ENCODE measurements at places on chromosomes 7 and 10.

DNA sequence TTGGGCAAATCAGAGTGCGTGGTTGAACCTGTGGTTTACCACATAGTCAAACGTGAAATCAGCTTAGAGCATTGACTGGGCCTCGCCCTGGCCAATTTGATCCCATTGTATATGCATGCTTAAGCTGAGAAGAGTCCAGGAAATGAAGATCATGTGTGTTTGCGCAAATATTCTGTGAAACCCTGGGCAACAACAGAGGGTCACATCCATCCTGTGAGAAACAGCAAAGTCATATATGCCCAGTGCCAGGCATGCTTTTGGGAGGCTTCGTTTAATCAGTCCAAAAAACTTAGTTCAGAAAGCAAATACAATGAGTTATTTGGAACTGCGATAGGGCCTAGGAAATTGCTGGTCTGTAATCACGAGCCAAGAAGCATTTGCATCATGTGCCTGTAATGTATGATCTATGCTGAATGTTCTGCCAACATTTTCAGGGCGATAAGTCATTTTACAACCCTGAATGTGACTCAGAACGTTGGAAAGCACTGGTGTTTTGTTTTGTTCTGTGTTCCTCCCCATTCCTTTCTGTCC, 412.1 kb upstream of the CELF2 start:
- no peak for DNase-seq

GRCh38 chr10:43118631-43119415, 19.4 kb upstream of the CSGALNACT2 start:
- DNase-seq, result no peak

DNA sequence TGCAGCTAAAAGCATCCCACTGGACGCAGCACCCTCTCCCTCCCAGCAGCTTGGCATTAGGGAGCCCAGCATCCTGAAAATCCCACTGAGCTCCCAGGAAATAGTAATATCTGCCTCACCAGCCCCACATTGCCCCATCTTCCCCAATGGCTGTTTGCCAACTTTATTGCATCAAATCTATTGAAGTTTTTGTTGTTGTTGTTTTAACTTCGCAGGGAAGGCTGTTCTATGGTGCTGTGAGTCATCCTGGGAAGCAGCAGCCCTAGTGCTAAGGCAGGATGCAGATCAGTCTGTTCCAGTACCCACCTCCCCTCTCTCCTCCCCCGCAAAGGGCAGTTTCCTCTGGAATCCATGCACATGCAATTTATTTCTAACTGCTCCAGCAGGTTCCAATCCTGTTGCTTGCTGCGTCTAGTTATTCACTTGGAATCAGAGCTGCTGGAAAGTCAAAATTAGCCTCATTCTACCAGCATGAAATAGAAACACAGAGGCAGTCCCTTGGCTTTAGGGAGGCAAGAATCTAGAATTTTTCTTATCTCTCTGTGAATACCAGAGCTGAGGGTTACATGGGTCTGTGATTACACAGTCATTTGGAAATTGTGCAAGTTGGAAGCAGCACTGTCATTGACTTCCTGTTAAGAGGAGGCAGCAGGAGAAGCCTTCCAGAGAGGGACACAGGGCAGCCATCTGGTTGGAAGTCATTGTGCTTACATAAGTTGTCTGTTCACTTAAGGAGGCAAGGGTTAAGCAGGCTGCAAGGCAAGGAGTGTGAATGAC, 115.9 kb upstream of the CACUL1 start:
- no peak for DNase-seq

- DNase-seq, result no peak
These were observed 51.0 kb downstream of the CAV1 start for GRCh38 chr7:116575853-116576252.

DNA sequence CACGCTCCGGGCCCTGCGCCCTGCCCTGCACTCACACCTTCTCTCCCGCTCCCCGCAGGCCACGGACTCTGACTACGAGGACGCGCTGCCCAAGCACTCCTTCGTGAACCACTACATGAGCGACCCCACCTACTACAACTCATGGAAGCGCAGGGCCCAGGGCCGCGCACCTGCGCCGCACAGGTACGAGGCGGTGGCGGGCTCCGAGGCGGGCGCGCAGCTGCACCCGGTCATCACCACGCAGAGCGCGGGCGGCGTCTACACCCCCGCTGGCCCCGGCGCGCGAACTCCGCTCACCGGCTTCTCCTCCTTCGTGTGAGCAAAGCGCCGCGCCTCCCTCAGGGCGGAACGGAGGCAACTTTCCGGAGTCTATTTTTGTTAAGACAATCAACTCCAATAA, 417.0 kb upstream of the FOXK1 start:
- DNase-seq, result no peak

DNA sequence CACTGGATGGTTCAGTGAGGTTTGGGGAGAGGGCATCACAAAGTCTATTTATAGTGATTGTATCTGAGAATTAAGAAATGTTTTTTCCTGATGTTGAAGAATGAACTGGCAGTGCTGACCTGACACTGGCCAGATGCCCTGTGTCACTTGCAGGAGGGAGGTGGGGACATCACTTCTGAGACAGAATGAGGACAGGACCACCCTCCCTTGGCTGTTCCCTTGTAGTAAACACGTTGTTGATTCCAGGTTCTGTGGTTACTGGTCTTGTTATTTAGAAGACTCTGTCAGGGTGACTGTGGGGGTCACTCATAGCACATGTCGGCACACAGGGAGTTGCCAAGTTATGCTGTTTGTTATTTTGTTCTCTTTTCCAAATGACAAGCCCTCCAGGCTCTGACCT, 126.4 kb downstream of the ADCY1 start:
- DNase-seq, result no peak

- no peak for DNase-seq
These were observed at the start of gene HSPA12A for GRCh38 chr10:116742367-116743265. Gene HSPA12A (minus strand): TSS chr10:116742566. CDS start chr10:116742469, 97 bp downstream.

DNA sequence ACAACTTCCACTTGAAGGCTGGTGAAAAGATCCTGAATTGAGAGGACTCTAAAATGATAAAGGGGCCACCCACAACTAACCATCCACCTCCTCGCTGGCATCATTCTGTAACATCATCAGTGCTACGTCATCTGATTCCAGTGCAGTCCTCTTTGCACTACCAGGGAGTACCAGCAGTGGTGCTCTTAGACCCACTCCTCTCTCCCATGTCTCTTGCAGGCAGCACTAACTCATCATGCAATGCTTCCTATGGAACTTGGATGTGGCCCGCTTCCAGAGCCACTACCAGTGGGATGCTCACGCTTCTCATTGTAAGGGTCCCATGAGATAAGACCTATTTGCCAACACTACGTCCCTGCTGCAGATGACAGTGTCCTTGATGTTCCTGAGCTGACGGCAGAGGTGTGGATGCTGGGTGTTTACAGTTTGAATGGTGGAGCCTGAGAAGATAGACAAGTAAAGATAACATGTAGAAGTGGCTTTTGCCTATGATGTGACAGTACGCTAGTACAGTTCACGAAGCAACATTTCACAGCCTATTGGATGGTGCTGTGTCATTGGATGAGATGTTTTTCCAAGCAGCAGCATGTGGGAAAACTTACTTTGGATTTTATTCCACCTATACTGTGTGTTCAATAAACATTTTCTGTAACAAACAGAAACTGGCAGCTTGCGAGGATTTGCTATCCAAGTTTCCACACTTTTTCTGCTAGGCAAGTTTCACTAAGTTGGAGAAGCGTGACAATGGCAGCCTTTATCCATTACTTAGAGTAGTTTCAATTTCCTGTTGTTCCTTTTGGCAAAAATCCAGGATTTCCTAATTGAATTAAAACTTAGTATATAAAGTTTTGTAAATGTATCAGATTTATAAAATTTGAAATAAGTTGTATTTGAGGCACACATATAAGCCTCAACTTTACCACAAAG, 35.8 kb upstream of the COBL start:
- no peak for DNase-seq

GRCh38 chr7:129875160-129875559, 77.6 kb downstream of the UBE2H start:
- no peak for DNase-seq

GRCh38 chr10:131810805-131811629, 89.8 kb upstream of the PPP2R2D start:
- DNase-seq, result no peak

DNA sequence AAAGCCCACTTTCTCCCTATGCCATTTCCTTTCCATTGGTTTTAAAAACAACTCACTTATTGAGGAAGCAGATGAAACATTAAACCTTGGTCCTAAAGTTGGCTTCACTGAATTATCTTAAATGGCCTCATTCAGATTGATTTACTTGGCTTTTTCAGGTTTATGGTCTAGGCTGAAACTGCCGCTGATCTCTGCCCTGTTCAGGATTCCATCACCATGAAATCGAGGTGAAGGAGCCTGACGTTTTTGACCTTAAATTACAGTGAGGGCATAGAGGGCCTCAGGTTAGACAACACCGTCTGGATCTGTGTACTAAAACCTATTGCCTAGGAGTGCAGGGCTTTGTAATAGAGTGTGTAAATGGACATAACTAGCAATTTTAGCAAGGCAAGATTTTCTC, 383.7 kb downstream of the THSD7A start:
- DNase-seq, result no peak

DNA sequence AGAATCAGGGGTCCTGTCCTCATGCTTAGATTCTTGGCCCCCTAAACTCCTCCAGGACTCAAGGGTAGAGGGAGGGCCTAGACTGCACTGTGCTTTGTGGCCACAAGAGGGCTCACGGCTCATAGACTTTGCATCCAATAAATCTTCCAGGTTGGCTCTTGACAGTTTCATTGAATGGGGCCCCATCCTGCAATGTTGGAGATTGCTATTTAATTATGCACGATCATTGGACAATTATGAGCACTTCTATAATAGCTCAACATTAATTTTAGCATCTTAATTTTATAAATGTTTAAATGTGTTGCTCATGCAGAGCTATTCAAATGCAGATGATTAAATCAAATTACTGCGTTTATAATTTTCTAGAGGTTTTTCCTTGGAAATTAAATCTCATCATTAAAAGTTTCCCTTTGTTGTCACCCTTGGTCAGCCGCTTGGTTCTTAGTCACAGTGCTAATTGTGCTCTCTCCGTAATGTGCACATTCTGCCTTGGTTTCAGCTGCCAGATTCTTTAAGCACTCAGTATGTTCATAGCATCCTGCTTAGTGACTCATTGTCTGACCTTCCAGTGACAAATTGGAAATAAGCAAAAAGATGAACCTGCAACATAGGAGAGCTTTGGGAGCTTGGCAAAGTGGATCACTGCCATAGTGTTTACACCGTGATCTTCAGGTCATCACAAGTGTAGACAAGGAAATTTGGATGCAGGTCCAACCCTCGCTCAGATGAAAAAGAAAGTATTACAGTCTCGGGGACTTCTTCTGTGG, 33.4 kb upstream of the PLPP4 start:
- DNase-seq, result peak; percentile 3

GRCh38 chr7:7157887-7158271, 24.5 kb upstream of the C1GALT1 start:
- no peak for DNase-seq

GRCh38 chr10:97648562-97649404, 8.3 kb downstream of the PI4K2A start:
- DNase-seq, result peak; percentile 29

- no peak for DNase-seq
These were observed 2.1 kb upstream of the PRXL2A start for GRCh38 chr10:80406204-80406603.

GRCh38 chr7:148433521-148434180, 156.9 kb upstream of the C7orf33 start:
- no peak for DNase-seq

DNA sequence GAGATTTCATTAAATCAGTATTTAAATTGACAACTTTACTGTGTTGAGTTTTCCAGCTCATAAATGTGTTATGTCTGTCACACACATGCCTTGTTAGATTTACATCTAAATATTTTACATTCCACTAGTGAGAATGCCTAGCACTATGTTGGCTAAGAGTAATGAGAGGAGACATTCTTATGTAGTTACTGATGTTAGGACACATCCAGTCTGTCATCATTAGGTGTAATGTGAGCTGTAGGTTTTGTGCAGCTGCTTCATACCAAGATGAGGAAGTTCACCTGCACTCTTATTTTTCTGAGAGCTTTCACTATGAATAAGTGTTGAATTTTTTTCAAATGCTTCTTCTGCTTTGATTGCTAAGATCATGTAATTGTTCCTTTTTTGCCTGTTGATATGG, 218.0 kb upstream of the IGFBP3 start:
- DNase-seq, result no peak

DNA sequence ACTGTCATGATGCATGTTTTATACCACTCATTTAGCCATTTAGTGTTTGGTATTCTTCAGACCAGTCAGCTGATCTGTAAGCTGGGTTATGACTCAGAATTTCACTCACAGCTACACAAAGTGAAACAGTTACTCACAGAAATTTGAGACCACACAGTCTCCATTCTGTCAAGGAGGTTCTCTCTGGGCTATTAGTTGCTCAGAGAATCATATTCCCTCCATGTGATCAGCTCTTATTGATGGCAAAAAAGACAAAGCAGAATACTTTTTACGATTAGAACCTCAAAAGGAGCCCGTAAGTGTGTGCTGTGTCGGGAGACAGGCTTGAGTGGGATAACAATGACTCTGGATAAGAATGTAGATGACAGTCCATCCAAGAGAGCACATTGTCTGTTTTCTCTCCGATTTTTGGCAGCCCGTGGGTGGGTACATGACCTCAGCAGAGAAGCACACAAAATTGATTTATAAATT, 277.6 kb upstream of the SORCS1 start:
- DNase-seq, result no peak

DNA sequence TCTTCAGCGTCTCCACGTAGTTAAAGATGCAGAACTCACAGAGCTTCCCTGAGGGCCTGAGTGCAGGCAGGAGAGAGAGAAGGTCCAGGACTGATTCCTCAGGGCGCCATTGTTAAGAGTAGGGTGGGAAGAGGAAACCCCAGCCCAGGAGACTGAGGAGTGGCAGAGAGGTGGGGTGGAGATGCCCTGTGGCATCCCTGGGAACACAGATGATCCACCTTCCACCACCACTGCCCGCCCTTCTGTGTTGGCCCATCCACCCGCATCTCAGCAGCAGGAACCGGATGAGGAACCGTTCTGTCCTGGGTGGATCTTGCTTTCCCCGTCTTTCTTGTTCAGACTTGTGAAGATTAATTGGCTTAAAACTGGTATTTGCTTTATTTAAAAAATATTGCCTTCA, 48.3 kb downstream of the PFKP start:
- no peak for DNase-seq

GRCh38 chr7:132709971-132710567, 133.8 kb upstream of the PLXNA4 start:
- DNase-seq, result no peak

DNA sequence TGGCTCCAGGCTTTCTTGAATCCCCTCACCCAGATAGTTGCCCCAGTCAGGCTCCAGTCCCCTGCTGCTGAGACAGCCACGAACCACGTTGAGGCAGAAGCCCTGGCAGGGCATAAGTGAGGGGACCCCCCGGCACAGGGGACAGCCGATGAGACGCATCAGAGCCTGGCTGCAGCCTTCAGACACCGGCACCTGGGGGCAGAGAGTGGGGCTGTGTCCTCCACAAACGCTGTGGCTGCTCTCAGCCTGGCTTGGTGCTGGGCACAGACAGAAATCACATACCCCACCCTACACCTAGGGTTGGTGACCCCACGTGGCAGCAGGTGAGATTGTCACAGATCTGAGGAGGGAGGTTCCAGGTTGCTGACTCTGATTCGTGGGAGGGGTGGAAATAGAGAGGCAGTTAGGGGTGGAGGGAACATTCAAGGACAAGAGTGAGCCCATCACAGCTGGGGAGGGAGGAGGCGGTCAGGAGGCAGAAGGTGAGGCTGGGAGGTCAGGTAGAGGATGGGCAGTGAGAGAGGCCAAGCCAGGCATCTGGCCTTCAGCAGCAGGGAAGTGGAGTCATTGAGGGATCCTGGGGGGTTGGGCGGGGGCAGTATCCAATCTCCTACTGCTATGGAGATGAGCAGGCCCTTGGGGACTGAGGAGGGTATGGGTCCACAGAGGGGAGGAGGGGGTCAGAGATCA, 3.2 kb downstream of the GPC2 start:
- DNase-seq, result no peak

Measured in effector memory CD8-positive, alpha-beta T cell (primary cell).